ENCODE measurements at places on chromosomes 13 and 19.

- DNase-seq, result no peak
Observed at GRCh38 chr13:95707442-95708390, 30.8 kb downstream of the DNAJC3 start.

DNA sequence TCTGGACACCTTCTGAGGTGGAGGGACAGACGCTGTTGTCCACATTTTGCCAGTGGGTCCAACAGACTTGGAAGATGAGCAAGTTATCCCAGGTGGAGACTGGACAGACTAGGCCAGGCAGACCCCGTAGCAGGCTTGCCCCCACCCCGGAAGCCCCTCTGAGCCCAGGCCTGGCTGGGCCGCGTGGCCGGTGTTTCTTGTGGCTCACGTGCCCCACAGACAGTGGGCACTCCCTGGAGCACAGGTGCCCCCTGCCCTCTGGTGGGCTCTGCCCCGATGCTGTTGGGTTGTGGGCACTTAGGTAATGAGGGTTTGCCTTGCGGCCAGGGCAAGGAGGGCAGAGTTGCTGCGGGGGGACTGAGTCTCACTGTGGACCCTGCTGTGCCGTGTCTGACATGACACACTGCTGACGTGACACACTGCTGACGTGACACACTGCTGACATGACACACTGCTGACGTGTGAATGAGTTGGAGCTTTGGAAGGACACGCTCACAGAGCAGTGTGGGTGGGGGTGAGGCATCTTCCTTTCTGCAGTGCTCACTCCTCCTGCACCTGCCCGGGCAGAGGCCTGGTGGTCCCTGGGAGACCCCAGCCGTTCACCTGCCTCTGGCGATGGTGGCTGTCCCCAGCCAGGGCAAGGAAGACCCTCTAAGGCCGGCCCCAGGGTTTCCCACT is 25.1 kb downstream of the DOT1L start:
- DNase-seq, result no peak

GRCh38 chr13:103315711-103316110 is 249.5 kb upstream of the SLC10A2 start:
- DNase-seq, result no peak

DNA sequence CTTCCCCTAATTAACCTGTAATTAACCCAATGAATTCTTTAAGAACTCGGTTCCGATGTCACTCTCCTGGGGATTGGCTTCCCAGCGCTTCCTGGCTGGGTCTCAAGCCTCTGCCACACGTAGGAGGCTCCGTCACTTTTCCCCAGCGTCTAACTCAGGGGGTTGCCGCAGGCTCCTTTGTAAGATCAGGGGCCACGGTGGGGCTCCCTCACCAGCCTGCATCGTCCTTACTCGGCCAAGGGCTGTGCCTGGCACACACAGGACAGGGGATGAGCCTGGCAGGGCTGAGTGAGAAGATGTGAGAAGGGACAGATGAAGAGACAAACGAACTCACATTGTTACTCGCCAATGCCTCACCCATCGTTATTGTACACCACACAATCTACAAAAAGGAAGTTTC is 20.9 kb upstream of the ATP11A start:
- DNase-seq, result no peak

GRCh38 chr13:58919551-58919950 is 1244.2 kb downstream of the DIAPH3 start:
- DNase-seq, result no peak

DNA sequence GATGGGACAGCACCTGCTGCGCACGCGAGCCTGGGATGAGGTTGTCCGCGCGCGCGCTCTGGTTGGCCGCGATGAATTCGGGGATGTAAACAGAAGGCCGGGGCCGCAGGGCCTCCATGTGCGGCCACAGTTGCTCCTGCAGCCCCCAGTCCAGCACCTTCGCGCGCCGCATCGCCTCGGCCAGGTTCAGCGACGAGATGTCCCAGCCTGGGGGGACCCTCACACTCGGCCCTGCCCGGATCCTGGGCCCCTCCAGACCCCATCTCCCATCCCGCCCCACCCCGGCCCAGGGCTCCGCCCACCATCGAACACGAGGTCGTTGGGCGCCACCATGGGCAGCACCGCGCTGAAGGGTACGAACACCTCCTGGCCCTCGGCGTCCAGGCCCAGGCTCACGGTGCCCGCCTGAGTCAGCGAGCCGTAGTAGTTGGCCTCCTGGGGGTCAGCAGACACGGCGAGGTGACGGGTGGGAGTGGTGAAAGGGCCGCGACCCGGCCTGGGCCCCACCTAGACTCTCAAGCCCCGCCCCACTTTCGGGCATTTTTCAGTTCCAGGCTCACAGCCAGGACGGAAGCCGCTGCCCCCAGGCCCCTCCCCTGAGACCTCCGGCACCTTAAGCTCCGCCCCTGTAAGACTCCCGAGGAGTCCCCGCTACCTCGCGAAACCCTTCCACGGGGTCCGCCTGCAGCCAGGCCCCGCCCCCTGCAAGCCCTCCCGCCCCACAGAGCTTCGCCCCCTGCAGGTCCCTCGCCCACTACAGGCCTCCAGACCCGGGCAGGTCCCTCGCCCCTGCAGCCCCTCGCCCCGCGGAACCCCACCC is 1.1 kb downstream of the ISYNA1 start:
- peak; percentile 56 for DNase-seq

DNA sequence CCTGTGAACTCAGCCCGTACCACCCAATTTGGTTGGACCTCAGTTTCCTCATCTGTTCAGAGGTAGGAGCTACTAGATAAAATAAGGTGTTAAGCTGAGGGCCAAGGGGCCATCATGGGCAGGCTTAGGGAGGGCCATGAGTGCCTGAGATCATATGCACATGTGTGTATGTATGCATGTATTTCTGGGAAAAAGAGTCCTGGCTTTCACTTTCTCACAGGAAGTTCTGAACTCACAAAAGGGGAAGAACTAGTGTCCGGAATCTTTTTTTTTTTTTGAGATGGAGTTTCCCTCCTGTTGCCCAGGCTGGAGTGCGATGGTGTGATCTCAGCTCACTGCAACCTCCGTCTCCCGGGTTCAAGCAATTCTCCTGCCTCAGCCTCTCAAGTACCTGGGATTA is 18.9 kb downstream of the TGFB1 start:
- no peak for DNase-seq

DNA sequence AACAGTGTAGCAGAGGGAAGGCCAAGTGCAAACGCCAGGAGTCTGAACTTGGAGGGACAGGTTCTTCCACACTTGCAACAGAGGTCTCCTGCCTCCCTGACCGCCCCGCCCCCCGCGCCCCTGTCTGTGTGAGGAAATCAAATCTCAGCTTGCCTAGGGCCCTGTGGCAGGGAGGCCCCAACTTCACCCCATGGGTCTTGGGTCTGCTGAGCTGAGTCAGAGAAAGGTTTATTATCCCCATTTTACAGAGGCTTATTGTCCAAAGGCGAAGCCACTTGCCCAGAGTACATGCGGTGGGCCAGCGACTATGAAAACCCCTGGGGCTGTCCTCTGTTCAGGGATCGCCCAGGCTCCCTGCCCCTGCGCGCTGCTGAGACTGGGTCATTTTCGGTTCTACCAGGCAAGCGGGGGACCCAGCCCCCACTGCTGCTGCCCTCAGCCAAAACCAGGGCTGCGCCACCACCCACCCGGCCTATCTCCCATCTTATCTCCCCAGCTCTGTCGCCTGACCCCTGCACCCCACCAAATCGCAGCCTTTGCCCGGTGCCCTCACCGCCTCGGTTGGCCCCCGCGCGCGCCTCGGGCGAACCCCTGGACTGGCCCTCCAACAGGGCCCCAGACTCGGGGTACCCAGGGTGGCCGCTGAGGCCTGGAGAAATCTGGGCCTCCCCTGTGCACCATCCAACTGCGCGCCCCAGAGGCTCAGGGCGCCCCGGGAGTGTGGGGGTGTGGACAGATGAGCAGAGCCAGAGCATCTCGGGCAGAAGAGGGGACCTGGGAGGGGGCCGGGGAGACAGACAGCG is 850 bp upstream of the CERS4 start:
- DNase-seq, result no peak

GRCh38 chr19:16288544-16288943 is 36.1 kb upstream of the KLF2 start:
- DNase-seq, result no peak

- DNase-seq, result no peak
Observed at GRCh38 chr19:34269968-34270621, 15.7 kb downstream of the GARRE1 start.

- no peak for DNase-seq
Observed at GRCh38 chr13:79194272-79194671, 211.8 kb downstream of the RBM26 start.

DNA sequence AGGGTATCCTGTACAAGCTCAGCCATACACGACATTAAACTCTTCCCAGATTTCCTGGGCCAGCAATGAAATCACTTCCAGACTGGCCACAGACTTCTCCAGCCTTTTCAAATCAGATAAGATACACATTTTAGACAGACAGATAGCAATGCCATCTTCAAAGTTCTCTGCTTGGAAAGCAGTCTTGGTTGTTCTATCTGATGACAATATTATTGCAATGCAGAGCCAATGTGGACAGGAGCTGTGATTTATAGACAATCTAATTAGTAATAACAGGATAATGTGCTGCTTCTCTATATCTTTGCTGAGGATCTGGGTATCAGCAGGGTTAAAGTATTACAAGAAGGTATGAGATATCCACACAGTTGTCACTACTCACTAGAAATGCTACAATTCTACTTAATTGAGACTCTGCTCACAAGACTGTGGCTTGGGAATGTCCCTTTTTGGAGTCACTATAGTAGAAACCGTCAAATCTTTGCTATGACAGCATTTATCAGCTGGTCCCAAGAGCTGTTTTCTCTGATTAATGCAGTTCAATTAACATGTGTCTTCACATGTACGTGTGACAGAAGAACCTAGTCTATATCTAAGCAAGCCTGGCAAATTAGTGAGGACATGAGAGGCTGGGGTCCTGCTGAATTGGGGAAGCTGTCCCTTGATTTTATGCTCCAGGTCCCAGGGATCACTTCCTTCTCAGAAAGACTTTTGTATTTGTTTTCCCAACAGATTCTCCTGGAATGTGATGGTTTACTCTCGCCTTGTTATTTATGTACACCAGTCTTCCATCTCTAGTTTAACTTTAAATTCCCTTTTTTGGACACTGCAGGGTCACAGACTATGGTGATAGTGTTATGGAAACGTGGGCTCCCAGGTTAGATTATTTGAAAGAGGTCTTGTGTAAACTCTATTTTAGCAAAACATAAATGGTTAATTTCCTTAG is 68.8 kb downstream of the COL4A1 start:
- DNase-seq, result no peak

DNA sequence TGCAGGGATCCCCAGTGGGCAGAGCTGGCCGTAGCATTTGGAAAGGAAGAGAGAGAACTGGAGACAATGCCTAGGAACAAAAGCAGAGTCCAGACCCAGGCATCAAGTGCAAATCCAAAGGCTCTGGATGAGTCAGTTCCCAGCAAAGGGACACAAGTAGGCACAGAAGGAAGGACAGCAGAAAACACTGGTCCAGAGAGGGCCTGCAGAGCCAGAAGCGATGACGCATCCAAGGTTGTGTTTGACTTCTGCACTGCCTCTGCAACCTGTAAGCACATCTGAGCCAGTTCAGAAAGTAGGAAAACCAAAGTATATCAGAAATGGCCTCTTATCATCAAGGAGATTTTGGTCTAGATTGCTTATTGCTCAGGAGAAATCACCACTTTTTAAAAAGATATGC is 604.5 kb downstream of the FGF9 start:
- DNase-seq, result no peak

DNA sequence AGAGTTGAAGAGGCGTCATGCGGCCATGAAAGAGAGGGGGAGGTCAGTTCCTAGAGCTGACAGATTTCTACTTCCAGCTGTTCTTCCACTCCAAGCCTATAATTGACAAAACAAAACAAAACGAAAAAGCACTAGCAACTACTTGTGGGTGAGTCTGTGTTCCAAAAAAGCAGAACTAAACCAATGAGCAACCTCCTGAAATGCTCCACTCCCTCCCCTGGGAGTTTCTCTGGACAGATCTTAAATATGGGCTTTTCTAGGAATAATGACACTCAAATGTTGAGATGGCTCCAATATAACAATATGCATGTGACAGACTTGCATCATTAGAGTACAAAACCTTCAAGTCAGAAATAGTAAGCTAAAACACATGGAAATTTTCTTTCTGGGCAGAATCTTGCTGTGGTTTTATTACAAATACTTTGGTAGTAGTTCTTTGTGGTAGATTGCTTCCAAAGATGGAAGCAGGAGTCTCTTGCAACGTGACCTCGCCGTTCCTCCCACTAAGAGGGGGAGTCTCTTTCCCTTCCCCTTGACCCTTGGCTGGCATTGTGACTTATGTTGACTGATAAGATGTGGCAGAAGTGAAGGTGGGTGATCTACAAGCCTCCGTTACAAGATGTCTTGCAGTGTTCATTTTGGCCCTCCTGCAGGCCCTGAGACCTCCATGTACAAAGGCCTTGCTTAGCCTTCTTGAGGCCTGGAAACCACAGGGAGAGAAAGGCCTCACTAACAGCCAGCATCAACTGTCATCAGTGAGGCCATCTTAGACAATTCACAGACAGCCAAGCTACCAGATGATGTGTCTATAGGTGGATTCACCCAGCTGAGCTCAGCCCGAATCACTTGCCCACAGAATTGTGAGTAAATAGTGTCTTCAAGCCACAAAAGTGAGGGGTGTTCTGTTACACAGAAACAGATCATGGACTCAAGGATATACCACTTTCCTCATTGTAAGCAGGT is 173.1 kb upstream of the RFC3 start:
- DNase-seq, result no peak

- DNase-seq, result no peak
Observed at GRCh38 chr19:47582320-47582909, 9.5 kb upstream of the ZNF541 start.

GRCh38 chr13:26605845-26606244 is 48.4 kb downstream of the WASF3 start:
- DNase-seq, result no peak

DNA sequence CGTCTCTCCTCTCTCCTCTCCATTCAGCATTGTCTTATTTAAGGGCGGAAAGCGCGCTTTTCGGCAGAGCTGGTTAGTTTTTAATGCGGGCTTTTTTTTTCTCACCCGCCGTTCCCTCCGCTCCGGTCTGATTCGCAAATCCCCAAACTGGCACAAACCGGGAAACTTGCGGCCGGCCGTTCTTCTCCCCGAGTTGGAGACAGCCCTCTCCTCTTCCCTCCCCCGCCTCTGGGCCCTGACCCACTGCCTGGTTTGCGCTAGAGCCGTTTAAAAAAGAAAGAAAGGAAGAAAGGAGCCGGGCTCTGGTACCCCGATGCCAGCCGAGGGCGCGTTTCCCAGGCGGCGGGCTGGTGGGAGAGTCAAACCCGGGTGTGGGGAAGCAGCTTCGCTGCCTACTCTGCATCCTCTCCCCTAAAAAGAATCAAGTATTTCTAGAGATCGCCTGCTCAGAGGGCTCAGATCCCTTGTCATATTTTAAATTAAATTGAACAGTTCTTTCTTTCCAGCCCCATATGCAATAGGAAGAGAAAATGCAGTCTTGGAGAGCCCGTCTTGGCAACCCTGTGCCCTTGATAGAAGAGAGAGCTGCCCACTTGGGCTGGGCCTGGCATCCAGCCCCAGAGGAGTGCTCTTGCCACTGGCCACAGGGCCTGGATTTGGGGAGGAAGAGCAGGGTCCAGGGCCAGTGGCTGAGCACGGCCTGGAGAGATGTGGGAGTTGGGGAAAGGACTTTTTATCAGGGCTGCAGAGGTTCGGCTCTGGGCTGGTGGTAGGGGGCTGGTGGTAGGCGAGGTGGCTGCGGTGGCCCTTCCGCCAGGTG is 19.0 kb downstream of the NFIX start:
- no peak for DNase-seq

GRCh38 chr19:39795001-39795400 is 16.3 kb downstream of the LEUTX start:
- DNase-seq, result no peak

Measured in NCI-H1694 (cell line).